ENCODE measurements at places on chromosomes 13 and 19.

DNA sequence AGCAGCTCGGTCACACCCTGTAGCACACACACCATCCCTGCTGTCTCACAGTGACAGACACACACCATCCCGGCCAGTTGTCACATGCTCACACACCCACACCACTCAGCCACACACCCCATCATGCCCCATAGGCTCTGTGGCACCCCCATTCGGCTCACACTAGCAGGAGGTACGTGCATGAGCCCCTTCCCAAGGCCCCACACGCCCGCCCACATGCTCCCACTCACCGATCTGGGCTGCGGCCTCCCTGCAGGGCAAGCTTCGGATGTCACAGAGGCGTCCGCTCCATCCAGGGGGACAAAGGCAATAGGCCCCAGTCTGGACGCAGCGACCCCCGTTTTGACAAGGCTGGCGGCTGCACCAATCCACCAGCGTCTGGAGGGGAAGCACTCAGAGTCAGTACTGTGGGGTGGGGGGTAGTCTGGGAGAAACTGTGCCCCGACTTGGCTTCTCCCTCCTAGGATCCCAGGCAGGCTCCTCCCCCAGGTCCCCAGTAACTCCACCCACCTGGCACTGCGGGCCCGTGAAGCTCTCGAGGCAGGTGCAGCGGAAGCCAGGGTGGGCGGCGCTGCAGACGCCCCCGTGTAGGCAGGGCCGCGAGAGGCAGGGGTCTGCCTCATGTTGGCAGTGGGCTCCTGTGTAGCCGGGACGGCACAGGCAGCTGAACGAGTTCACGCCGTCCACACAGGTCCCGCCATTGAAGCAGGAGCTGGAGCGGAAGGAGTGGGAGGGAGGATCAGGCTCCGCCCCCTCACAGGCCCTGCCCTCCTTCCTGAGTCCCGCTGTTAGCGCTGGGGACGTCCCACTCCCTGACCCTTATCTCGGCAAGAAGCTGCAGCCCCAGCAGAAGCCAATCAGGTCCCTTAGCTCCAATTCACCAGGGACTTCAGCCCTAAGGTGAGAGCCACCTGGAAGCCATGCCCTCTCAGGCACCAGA, 20.1 kb downstream of the NOTCH3 start:
- DNase-seq = no peak

DNA sequence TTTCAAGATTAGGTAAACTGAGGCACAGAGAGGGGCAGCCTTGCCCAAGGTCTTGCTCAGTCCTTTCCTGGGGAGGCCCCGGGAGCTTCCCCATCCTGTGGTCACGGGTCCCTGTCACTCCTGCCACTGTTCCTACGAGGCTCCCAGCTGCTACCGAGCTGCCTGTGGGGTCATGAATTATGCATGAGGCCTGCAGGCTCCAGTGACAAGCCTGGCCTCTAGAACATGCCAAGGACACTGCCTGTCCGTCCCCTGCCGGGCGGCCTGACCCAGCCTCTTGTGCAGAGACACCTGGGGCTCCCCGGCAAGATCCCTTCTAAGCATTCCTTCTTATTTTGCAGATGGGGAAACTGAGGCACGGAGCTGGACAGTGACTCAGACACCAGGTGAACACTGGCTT, 2.7 kb downstream of the FCHO1 start:
- DNase-seq = no peak

- DNase-seq = no peak
Measured at GRCh38 chr19:9936326-9937000, at the start of gene OLFM2. OLFM2 (minus strand) TSS chr19:9936515; CDS start chr19:9936366, 149 bp downstream.

DNA sequence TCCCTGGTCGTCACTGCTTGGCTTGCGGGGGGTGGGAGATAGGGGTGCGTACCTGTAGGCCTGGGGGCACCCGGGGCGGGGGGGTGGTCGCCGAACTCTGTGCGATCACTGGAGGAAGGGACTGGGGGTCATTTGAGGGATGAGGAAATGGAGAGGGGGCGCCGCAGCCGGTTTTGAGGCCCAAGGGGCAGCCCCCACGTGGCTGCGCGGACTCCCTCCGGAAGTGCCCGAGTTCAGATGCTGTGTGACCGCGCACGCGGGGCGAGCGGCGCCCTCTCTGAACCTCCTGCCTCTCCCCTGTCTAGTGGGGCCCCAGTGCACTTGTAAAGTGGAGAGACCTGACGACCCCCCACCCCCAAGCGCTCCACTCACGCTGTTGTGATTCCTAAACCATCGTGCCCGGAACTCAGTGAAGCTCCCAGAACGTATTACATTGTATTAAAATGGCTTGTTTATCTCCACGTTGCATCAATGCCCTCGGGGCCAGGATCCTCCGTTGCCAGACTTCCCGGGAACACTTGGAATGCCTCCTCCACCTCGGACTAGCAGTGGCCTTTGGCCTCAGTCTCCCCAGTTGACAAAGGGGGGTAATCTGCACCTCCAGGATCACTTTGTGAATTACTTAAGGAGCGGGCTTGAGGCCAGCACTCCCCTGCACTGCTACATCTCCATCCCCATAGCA, 3.0 kb upstream of the NANOS3 start:
- no peak for DNase-seq

GRCh38 chr13:45297456-45298205, 43.4 kb downstream of the TPT1 start:
- no peak for DNase-seq

Measured in foreskin fibroblast (primary cell).